Calu3 (cell line): ENCODE measurements at places on chromosomes 5 and 9. TPM values are rescaled to one million over a fixed set of nuclear protein-coding genes. Genes with fewer than 3 reads are reported as not detected.

DNA sequence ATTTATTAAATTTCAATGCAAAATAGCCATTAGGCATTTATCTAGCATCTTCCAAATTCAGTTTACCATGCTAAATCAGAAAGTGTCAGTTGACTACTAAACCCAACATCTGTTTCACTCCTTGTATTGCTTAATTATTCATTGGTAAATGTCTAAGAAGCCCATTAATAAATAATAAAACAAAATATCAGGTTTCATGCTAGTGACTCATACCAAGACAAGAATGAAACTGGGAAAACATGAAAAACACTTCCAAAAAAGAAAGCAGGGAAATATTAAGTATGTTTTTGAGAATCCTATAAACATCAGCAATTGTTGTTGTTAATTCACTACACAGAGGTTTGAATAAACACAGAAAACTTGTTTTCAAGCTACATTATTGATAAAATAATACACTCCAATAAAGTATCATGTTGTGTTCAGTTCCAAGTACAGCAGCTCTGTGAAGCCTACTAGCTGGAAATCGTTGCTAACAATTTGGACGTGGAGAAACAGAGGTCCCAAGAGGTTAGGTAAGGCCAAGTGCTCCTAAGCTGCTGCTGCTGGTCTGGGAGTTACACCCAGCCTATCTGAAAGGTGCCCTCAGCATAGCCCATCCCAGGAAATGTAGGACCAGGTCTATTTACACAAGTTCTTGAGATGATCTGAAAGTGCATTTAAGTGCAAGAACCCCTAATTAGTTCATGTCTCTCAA lies 78.8 kb downstream of the GNAQ start:
- H3K27me3 ChIP-seq, result no peaks in the 10 kb centered on the region
- no peaks in the 10 kb centered on the region for H3K36me3 ChIP-seq
- H3K27ac ChIP-seq, result no peak overlapping the region
- no peak overlapping the region for H3K4me3 ChIP-seq
- DNase-seq, result no peak

DNA sequence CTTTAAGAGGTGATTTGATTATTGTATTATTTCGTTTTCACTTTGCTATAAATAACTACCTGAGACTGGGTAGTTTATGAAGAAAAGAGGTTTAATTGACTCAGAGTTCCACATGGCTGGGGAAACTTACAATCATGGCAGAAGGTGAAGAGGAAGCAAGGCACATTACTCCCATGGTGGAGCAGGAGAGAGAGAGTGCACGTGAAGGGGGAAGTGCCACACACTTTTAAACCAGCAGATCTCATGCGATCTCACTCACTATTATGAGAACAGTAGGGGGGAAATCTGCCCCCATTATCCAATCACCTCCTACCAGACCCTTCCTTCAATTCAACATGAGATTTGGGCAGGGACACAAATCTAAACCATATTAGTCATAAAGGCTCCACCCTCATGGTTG lies 36.1 kb upstream of the NDFIP1 start:
- H3K36me3 ChIP-seq, result no peaks in the 10 kb centered on the region
- H3K27ac ChIP-seq, result no peak overlapping the region
- H3K4me3 ChIP-seq, result no peak overlapping the region
- DNase-seq, result no peak
- H3K4me1 ChIP-seq, result peaks cover 9% of the 10 kb centered on the region

DNA sequence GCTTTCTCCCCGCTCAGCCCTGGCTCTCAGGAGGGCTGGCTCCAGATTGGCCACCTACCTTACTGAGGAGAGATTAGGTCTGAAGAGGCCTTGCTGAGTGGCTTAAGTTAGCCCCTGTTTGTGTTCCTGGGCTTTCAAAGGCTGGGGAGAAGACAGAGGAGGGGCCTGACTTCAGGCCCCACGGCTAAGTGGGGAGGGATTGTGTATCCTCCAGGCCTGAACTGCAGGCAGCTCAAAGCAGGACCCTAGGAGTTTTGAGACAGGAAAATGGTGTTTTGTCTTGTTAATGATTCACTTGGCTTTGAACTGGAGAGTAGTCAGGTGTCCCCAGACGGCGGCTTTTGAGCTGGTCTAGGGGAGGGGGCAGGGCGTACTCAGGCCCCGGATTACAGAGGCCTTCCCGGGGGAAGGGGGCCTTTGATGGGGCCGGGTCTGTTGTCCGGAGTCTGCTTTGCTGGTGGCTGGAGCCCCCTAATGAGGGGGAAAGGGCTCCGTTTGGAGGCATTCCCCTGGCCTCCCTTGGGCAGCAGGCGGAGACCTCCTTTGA lies 162.0 kb upstream of the SMIM23 start:
- H3K4me3 ChIP-seq, result no peak overlapping the region
- no peaks in the 10 kb centered on the region for H3K4me1 ChIP-seq
- no peaks in the 10 kb centered on the region for H3K36me3 ChIP-seq

DNA sequence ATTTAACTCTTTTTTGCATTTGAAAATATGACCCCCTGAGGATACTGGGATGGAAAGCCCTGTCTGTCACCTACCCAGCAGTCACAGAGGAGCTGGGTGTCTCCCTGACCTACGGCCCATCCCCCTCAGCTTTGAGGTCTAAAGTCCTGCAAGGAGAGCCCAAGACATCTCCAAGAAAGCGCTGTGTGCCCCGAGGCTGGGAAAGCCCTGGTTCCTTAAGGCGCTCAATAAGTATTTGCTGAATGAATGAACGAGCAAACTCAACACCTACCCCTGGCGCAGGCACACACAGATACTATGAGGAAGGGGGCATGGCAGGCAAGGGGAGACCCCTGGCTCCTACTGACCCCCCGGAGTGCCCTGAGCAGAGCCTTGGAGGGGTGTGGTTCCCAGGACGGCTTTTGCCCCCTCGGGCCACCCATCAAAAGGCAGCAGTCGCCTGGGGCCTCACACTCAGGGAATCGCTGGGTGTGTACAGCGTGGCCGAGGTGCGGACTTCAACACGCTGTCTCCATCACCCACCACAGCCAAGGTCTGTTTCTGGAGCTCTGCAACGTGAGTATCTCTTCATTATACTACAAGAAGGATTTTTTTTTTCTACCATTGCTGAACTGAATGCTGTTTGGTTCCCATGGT lies 211.6 kb downstream of the ERCC6L2 start:
- H3K4me1 ChIP-seq, result peaks cover 10% of the 10 kb centered on the region
- no peak for DNase-seq
- no peak overlapping the region for H3K4me3 ChIP-seq
- H3K36me3 ChIP-seq, result peaks cover 6% of the 10 kb centered on the region
- H3K27me3 ChIP-seq, result peaks cover 58% of the 10 kb centered on the region
- no peak overlapping the region for H3K27ac ChIP-seq

- H3K4me1 ChIP-seq, result no peaks in the 10 kb centered on the region
- no peak for DNase-seq
- H3K27me3 ChIP-seq, result peaks cover 100% of the 10 kb centered on the region
- H3K4me3 ChIP-seq, result no peak overlapping the region
- no peak overlapping the region for H3K27ac ChIP-seq
Observed at GRCh38 chr5:176732736-176733405, 77.5 kb upstream of the UNC5A start.

DNA sequence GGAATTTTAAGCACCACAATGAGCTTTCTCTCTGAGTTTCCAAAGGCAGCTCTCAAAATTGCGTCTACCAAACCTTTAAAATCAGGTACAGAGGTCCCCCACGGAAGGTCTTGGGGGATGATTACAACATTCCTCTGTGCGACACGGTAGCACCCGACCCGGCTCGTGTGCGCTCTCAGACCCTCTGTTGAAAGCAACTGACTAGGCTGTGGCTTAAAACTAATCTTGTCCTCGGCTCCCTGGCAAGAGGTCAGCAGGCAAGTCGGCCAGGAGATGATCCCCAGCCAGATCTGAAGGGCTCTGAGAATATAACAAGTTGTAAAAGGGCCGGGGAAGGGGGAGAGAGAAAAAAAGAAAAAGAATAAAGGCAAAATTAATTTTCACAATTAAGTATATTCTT lies 92.6 kb upstream of the LMX1B start:
- no peak overlapping the region for H3K27ac ChIP-seq
- peaks cover 82% of the 10 kb centered on the region for H3K27me3 ChIP-seq
- H3K4me1 ChIP-seq, result no peaks in the 10 kb centered on the region

DNA sequence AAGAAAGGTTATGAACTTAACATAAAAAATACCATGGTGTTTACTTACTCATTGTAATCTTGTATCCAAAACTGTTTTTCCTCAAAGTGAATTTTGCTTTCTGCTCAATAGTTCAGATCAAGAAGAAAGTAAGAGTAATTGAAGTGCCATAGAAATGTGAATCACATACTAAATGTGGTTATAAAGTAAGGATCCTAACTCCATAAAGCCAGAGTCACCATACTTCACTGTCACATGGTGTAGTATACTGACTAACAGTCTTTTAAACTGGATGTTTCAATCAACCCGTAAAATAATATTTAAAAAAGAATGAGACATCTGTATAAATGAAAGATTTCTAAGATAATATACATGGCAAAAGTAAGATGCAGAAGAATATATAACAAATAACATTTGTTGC lies 72.1 kb downstream of the NIPBL start:
- no peak for DNase-seq
- H3K36me3 ChIP-seq, result no peaks in the 10 kb centered on the region
- no peaks in the 10 kb centered on the region for H3K27me3 ChIP-seq
- no peak overlapping the region for H3K27ac ChIP-seq
- H3K4me1 ChIP-seq, result peaks cover 40% of the 10 kb centered on the region
- H3K4me3 ChIP-seq, result no peak overlapping the region

GRCh38 chr9:124758061-124758460 lies 13.1 kb downstream of the NR6A1 start:
- H3K4me1 ChIP-seq, result peaks cover 16% of the 10 kb centered on the region
- H3K27me3 ChIP-seq, result no peaks in the 10 kb centered on the region
- no peak overlapping the region for H3K4me3 ChIP-seq
- DNase-seq, result no peak
- no peak overlapping the region for H3K27ac ChIP-seq
- no peaks in the 10 kb centered on the region for H3K36me3 ChIP-seq

GRCh38 chr5:139708877-139709581 lies 60.9 kb downstream of the CXXC5 start:
- peaks cover 16% of the 10 kb centered on the region for H3K4me1 ChIP-seq
- no peak for DNase-seq
- H3K4me3 ChIP-seq, result peak overlapping the region; percentile 57
- peak overlapping the region; percentile 17 for H3K27ac ChIP-seq
- H3K27me3 ChIP-seq, result peaks cover 28% of the 10 kb centered on the region

DNA sequence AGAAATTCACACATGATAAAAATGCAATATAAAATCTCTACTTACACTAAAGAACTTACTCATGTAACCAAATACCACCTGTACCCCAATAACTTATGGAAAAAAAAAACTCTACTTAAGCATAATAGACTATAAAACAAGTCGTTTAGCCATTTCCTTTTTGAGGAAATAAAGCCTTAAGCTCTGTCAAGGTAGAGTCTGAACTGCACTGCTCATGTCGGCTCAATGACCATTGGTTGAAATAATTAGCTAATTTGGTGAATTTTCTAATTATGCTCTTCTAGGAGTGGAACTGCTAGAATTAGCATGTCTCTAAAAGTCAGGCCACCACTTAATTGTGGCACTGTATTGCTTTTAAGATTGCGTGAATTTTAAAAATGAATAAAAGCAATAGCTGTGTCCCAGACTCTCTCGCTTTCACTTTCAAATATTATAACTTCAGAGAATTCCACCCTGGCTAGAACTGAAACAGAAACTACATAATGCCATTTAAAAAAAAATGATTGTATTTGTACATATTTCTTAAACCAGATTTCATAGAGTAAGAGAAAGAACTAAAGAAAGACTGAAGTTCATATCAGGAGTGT lies 113.0 kb upstream of the PCA3 start:
- H3K27ac ChIP-seq, result no peak overlapping the region
- no peaks in the 10 kb centered on the region for H3K27me3 ChIP-seq
- no peaks in the 10 kb centered on the region for H3K4me1 ChIP-seq
- no peak overlapping the region for H3K4me3 ChIP-seq
- H3K36me3 ChIP-seq, result no peaks in the 10 kb centered on the region

GRCh38 chr5:116370149-116370548 lies 204.5 kb downstream of the SEMA6A start:
- no peak overlapping the region for H3K27ac ChIP-seq
- H3K4me1 ChIP-seq, result peaks cover 14% of the 10 kb centered on the region
- no peak overlapping the region for H3K4me3 ChIP-seq

DNA sequence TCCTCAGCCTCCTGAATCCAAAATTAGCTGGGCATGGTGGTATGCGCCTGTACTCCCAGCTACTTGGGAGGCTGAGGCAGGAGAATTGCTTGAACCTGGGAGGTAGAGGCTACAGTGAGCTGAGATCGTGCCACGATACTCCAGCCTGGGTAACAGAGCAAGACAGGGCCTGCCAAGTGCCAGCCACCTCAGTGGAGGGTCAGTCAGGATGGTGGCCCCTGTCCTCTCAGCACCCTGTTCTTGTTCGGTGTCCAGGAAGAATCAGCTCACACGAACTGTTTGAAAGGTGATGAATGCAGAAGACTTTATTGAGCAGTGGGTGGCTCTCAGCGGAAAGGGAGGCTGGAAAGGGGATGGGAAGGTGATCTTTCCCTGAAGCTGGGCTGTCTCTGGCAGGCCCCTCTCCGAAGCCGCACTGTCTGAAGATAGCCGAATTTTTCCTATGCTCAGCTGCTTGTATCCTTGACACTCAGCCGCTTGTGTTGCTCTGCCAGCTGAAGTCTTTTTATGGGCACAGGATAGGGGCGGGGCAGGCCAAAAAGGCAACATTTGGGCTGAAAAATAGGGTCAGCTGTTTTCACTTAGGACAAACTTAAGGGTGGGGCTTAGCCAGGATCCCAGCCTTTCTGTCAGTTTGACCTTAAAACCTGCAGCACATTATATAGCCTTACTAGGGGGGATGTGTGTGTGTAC lies 50.9 kb downstream of the UBE2R2 start:
- no peak for DNase-seq
- H3K4me3 ChIP-seq, result no peak overlapping the region
- no peak overlapping the region for H3K27ac ChIP-seq
- peaks cover 11% of the 10 kb centered on the region for H3K4me1 ChIP-seq
- no peaks in the 10 kb centered on the region for H3K27me3 ChIP-seq

GRCh38 chr9:4309806-4310205 lies 9.9 kb upstream of the GLIS3 start:
- H3K4me3 ChIP-seq, result no peak overlapping the region
- H3K36me3 ChIP-seq, result peaks cover 9% of the 10 kb centered on the region
- peaks cover 44% of the 10 kb centered on the region for H3K4me1 ChIP-seq
- H3K27me3 ChIP-seq, result no peaks in the 10 kb centered on the region

- H3K36me3 ChIP-seq, result no peaks in the 10 kb centered on the region
- no peaks in the 10 kb centered on the region for H3K27me3 ChIP-seq
- H3K27ac ChIP-seq, result no peak overlapping the region
- H3K4me1 ChIP-seq, result peaks cover 18% of the 10 kb centered on the region
Observed at GRCh38 chr5:99061711-99062110, 132.9 kb upstream of the CHD1 start.

DNA sequence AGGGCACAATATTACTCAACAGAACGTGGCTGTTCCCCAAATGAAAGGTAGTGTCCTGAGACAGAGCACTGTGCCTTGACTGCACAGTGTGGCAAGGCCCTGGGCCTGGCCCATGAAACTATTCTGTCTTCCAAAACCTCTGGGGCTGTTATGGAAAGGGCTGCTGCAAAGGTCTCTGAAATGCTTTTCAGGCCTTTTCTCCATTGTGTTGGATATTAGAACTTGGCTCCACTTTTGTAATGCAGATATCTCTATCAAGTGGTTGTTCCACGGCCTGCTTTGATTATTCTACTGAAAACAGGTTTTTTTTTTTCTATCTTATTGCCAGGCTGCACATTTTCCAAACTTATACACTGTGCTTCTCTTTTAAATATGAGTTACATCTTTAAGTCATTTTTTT lies 777.5 kb upstream of the TYRP1 start:
- DNase-seq, result no peak
- H3K27ac ChIP-seq, result no peak overlapping the region
- no peaks in the 10 kb centered on the region for H3K27me3 ChIP-seq

Gene CAAP1
- 12.5 and 14.9 TPM in 2 replicates for total RNA-seq

Gene GPRIN1
- total RNA-seq, result 11.5 and 12.6 TPM in 2 replicates

Gene FBXL7
- total RNA-seq, result not detected in 2 replicates

Gene TRMO
- 4.8 and 5.0 TPM in 2 replicates for total RNA-seq

Gene PROB1
- total RNA-seq, result 1.9 and 2.4 TPM in 2 replicates

Gene FOXD1
- 6.4 and 7.8 TPM in 2 replicates for total RNA-seq

Gene GABRA1
- not detected in 2 replicates for total RNA-seq

Gene TMEM174
- not detected in 2 replicates for total RNA-seq

Gene EPB41L4A
- 27.6 and 28.6 TPM in 2 replicates for total RNA-seq

Gene NCS1
- total RNA-seq, result 14.4 and 16.1 TPM in 2 replicates
